ENCODE measurements at places on chromosomes 5 and 9.

GRCh38 chr5:134086943-134087305, 27.6 kb upstream of the TCF7 start:
- no peak for DNase-seq

DNA sequence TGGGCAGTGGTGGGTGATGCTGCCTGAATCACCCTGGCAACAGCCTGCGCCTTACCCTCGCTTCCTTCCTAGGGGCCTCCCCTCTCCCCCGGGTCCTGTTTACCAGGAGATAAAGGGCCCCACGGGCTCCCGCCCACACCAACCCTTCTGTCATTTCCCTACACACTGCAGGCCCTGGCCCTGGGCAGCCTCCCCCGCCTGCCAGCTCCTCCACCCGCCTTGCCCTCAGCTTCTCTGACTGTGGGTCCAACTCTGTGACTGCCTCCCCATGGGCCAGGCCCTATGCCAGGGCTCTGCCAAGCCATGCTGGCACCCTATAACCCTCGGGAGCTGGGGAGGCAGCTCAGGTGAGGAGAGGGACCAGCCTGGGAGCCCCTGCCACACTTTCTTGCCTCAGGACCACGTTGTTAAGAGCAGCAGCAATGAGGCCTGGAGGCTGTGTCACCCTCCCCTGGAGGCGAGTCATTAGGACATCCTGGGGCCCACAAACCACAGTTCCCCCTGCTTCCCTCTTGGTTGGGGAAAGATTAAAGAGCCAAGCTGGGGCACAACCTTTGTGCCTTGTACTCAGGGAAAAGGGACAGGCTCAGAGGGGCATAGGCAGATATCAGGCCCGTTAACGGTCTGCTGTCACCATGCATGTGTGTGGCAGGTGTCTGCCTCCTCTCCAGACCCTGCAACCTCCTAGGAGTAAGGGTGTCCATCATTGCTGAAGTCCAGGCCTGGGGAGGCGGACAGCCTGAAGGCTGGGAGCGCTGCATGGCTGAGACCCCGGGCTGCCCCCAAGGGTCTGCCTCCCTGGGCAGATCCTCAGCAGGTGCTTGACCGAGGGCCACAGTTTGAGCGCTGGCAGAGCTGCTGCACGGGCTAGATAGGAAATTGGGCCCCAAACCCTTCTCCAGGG, 2.8 kb downstream of the MGAT4B start:
- peak; percentile 70 for DNase-seq

GRCh38 chr5:146098047-146098446, 7.3 kb downstream of the PLAC8L1 start:
- DNase-seq: no peak

- DNase-seq: no peak
Measured at GRCh38 chr5:41118177-41118576, 47.0 kb upstream of the MROH2B start.

GRCh38 chr9:94945197-94946144, 219.0 kb downstream of the AOPEP start:
- DNase-seq: peak; percentile 86

DNA sequence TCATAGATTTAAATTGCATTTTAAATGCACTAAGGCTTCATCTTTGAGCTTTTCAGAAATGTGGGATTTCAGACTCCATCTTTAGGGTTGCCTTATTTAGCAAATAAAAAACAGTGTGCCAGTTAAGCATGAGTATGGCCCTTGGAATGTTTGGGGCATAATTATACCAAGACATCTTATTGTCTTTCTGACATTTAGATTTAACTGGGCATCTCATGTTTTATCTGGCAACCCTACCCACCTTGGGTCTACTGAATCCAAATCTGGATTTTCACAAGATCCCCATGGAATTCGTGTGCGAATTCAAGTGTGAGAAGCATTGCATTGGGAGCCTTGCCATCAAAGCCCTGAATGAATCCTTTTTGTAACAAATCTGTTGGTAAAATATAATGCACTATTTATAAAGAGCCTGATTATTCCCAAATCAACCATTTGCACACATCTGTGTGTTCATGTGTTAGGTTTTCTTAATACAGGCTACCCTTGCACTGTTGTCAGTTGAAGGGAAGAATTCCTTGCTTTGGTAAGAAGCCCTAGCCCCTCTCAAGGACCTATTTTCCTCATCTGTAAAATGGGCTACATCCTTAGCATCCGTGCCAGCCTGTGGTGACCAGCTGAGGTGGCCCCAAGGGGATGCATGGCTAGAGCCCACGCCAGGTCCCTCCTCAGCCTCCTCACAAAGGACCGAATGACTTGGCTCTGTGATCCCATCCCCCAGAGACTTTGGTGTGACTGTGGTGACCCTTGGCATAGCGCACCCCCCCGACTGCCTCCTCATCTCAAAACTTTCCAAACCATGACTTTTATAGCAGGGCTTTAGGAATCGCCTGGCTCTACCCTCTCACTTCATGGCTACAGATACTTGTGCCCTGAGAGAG, 8.1 kb downstream of the GSN start:
- peak; percentile 36 for DNase-seq

GRCh38 chr9:14302405-14302804, 11.5 kb downstream of the NFIB start:
- no peak for DNase-seq

DNA sequence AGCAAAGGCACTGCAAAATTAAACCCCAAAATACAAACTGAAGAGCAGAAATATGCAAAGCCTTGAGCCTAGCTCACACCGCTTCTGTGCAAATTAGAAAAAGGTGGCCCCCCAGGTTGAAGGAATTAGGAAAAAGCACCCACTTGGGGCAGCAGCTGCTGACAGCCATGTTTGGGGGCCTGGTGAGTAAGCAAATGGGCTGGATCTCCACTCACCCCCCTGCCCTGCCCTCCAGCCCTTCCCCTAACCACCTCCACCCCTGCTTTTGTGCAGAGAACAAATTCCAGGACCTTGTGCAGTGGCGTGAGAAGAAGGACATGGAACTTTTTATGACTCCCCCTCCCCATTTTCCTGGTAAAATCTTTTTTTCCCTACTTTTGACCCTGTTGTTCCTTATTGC, 92.0 kb upstream of the DNAH5 start:
- DNase-seq: peak; percentile 73

- DNase-seq: no peak
Measured at GRCh38 chr9:94287877-94288513, 28.9 kb downstream of the ZNF169 start.

- peak; percentile 29 for DNase-seq
Measured at GRCh38 chr9:133726401-133727276, 11.5 kb downstream of the SARDH start.

DNA sequence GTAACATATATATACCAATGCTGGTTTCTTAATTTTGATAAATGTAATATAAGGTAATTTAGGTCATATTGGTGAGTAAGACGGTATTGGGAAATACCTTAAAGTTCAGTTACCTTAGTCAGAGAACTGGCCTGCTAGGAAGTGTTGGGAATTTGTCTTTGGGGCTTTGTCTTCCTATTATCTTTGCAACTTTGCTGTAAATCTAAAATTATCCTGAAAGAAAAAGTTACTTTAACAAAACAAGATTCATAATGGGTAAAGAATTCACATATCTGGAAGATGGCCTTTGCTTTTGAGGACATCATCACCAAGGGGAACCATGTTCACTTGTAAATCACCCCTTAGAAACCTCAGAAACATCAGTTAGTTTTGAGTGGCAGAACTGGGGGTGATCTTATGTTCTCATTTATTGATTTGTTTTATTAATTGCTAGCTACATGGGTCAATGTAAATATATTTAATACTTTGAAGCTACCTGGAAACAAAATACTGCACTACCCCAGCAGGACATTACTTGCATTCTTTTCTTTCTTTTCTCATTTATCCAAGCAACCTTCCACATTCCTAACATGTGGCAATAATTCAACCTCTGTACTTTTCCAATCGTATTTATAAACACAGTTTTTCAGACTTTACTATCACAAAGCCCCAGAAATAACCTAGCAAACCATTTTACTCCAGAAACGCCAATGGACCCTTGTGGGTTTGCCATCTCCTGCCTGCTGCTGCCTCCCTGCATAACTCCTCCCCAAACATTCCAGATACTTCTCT, 41.4 kb downstream of the GLIS3 start:
- DNase-seq: no peak

- no peak for DNase-seq
Measured at GRCh38 chr5:81241001-81241400, 7.9 kb downstream of the CKMT2 start.

DNA sequence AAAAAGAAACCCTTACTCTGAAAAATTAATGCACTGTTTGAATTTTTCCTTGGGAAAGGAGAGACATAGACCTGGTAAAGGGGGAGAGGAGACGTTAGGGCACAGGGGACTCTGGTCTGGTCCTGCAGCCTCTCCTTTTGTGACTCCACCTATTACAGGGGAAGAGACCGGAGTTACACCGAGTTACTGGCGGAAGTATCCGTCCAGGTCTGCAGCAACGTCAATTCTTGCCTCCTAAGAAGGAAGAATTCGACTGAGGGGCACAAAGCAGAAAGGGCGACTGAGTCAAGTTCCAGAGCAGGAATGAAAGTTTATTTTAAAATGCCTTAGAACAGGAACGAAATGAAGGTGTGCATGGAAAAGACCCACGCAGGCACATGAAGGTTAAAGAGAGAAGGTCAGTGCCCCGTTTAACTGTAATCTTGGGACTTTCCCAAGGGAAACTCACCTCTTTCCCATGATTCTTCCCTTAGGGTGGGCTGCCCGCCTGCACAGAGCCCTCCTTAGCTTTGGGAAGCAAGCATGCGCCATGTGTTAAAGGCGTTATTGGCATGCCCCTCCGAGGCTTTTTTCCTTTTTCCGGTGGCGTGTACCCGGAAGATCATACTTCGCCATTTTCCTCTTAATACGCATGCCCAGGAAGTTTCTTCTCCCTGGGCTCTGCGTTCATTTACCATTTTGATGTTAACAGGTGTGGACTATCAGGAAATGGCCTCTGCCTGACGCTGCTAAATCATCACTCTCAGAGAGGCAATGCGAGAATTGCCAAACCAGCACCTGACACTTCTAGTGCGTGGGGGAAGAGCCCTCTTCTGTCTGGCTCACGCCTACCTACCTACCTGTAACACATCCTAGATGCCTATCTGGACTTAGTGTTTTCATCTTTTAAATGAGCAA, 409.6 kb upstream of the PAPPA start:
- DNase-seq: no peak

GRCh38 chr9:109403766-109404320, 83.0 kb upstream of the EPB41L4B start:
- DNase-seq: no peak

GRCh38 chr5:174204535-174205313, 159.2 kb downstream of the NSG2 start:
- DNase-seq: no peak

- DNase-seq: peak; percentile 69
Measured at GRCh38 chr5:124630767-124631704, 115.4 kb downstream of the ZNF608 start.

DNA sequence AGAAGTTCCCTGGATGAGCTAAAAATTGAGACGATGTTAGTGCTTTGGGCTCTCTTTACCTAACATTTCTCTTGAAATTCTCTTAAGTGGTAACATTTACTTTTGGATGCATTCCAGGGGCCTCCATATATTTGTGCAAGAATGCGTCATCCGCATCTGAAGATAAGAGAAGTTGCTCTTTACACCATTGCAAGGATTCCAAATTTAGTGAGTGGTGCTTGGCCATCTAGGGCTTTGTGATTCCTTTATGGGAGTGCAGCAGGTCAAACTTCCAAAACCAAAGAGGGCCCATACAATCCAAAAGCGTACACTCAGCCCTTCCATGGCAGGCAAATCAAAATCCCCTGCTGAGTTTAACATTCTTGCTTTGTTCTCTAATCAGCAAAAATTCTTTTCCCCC, 102.0 kb upstream of the DMAC1 start:
- no peak for DNase-seq

- peak; percentile 32 for DNase-seq
Measured at GRCh38 chr9:18791074-18791473, 241.9 kb downstream of the SAXO1 start.

DNA sequence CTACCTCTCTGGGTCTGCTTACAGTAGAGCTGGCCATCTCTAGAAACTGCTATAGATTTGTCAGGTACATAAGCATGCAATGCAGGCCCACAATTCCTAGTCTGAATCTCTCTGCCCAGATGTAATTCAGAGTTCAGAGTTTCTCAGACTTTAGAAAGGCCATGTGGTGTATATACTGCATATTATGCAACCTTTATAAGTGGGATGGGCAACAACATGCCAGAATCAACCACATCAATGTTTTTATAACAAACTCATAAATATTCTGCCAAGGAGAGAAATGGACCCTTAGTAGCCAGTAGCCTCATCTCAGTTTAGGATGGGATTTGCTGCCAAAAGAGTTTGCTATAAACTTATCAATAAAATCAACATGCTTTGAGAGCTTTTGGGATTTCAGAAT, 78.8 kb downstream of the SLC1A1 start:
- DNase-seq: no peak

GRCh38 chr5:50929174-50929573, 262.7 kb downstream of the PARP8 start:
- no peak for DNase-seq

- no peak for DNase-seq
Measured at GRCh38 chr9:6764950-6765349, 7.2 kb downstream of the KDM4C start.

DNA sequence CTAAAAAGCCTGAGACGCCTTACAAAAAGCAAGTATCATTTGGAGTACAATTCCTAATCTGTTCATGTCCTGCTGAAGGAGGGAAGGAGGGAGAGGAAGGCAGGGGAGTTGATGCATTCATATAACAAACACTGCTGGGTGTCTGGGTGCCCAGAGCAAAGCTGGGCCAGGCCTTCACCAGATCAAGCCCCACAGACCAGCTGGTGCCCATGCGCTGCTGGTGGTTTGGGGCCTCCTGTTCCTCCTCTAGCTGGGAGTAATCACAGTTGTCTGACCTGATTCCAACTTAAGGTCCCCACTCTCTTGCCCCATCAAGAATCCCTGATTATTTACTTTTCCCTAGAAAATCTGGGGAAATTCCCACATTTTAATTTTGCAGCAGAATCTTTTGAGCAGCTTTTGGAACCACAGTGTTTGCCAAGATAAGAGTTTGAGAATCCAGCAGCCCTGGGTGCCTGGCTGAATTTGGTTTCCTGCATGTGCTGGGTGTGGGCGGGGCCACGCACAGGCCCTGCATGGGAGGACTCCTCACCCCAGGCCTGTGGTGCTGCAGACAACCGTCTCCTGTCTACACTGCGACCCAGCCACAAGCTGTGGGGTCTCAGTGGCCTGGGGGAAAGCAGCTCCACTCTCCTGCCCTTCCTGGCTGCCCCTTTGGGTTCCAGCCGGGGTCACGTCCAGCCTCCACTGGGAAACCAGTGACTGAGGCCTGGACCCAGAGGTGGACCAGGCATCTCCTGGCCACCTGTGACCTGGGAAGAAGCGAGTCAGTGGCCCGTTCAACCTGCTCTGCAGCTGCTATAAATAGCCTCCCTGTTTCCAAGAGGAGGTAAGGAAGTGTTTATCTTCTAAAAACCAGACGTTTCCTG, 47.5 kb downstream of the NEURL1B start:
- DNase-seq: no peak

GRCh38 chr9:33101104-33101951, 24.9 kb upstream of the SMU1 start:
- DNase-seq: peak; percentile 93

DNA sequence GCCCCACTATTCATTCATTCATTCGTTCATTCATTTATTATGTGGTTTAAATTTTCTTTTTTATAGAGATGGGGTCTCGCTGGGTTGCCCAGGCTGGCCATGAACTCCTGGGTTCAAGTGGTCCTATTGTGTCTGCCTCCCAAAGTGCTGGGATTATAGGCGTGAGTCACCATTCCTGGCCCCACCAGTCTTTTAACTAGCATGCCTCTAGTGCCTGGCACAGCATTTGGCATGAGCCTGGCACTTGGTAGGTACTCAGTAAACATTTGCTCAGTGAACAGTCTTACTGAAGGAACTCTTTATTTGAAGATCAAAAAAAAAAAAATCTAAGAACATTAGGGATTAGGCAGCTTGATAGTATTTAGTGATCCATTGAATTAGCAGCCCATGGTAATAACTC, 98.1 kb downstream of the KDM4C start:
- DNase-seq: peak; percentile 69
